ENCODE measurements at places on chromosomes 4 and X.

- no peak for DNase-seq
Observed at GRCh38 chr4:122831515-122832196, 5.0 kb downstream of the FGF2 start.

DNA sequence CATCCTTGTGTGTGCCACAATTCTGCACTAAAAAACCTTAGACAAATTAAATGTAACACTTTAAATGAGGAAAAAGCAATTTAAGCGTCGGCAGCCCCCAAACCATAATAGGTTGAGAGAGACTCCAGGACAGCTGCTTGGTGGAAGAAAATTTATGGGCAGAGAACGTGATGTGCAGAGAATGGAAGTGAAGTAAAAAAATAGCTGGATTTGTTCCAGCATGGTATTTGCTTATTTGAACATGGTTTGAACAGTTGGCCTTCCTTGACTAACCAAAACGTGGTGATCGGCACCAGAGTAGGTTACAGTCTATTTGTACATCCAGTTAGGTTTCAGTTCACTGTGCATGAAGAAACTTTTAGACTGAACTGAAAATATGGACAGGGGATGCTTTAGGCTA lies 343.0 kb upstream of the CPEB2 start:
- DNase-seq = no peak

DNA sequence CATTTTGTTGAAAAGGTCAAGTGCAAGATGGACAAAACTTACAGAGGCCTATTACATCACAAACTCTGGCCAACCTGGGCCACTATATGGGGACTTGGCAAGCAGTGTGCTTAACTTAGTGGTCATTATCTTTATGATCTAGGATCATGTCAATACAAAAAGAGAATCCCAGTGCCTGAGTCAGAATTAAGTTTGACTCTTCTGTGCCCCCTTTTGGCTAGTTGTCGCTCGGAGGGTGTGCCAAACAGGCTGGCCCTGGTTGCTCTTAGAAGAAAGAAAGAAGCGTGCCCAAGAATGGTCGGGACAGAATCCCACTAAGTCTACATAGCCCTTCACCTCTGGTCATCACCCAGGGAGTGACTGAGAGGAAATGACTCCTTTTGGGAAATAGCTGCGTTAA lies 100.1 kb downstream of the EIF4E start:
- DNase-seq = no peak

- no peak for DNase-seq
Observed at GRCh38 chr4:1492651-1493539, 86.7 kb upstream of the NKX1-1 start.

DNA sequence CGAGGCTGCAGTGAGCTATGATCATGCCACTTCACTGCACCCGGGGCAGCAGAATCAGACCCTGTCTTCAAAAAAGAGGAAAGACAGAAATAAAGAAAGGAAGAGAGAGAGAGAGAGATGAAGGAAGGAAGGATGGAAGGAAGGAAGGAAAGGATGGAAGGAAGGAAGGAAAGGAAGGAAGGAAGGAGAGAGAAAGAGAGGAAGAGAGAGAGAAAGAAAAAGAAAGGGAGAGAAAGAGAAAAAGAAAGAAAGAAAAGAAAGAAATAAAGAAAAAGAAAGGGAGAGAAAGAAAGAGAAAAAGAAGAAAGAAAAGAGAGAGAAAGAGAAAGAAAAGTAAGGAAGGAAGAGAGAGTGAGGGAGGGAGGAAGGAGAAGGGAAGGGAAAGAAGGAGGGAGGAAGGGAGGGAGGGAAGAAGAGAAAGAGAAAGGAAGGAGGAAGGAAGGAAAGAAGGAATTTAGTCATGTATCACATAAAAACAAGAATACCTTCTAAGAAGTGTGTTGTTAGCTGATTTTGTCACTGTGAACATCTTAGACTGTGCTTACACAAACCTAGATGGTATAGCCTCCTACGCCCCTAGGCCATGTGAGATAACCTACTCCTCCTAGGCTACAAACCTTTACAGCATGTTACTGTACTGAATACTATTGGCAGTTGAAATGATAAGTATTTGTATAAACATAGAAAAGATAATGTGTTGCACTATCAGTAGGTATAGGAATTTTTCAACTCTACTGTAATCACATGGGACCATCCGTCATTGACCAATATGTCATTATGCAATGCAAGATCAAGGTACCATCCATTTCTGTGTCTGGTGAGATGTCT lies 17.4 kb upstream of the AFF1 start:
- DNase-seq = no peak

GRCh38 chrX:136652822-136653723 lies 5.1 kb downstream of the CD40LG start:
- no peak for DNase-seq

DNA sequence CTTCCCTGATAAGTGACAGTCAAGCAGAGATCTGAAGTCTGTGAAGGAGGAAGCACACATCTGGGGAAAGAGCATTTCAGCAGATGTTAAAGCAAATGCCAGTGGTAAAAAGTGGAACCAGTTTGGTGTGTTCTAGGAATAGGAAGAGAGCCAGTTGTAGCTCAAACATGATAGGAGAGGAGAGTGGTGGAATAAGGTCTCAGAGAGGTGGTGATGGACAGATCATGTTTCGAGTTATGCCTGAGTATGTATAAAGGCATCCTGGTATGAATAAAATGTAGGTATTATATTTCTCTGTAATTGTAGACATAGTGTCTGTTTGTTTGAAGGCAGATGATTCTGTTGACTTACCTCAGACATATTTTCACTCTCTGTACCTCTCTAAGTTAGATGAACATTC lies 89.1 kb downstream of the LARP7 start:
- DNase-seq = no peak

GRCh38 chr4:86031927-86032326 lies 327.9 kb downstream of the MAPK10 start:
- no peak for DNase-seq
